GM18507 (cell line): ENCODE measurements at places on chromosomes 11 and 22.

- DNase-seq = no peak
These were observed 2.2 kb downstream of the CD59 start for GRCh38 chr11:33733980-33734379.

GRCh38 chr11:65847746-65848145, 10.2 kb downstream of the CFL1 start:
- DNase-seq = no peak

- DNase-seq = no peak
These were observed 56.3 kb downstream of the SLN start for GRCh38 chr11:107655602-107656001.

GRCh38 chr11:116598556-116598955, 174.2 kb downstream of the BUD13 start:
- no peak for DNase-seq

DNA sequence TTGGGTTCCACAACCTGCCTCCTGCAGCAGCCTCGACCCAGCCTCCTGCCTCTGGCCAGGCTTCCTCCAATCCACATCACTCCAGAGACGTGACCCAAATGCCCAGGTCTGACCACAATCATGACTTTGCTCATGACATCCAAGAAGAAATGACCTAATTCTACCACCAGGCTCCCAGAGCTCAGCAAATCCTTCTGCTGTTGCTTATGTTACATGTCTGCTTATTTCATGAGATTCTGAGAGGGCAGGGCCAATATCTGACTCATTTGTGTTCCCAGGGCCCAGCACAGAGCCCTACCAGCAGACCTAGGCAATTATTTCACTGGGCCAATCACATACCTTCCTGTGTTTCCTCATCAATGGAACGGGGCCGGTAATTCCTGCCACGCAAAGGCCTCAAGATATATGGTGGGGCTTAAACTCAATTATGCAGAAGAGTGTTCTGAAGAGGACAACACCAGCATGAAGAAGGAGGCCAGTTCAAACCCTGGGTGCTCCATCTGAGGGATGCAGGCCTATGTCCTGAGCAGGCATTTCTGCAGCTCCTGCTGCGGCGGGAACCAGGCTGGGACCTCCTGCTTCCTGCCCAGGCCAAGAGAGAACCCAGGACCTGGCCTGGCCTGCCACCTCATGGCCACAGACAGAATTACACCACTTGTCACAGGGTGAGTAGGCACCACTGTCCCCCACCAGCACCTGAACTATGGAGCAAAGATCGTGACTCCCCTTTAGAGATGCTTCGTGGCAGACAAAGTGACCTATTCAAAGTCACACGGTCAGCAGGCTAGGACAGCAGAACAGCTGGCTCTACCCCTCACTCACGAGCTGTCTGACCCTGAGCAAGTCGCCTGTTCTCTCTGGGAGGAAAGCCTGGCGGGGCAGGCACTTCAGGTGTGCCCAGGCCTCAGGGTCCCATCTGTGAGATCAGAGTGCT, 5.9 kb downstream of the CENPM start:
- DNase-seq = no peak

GRCh38 chr22:45638834-45639746, 32.5 kb upstream of the ATXN10 start:
- no peak for DNase-seq

DNA sequence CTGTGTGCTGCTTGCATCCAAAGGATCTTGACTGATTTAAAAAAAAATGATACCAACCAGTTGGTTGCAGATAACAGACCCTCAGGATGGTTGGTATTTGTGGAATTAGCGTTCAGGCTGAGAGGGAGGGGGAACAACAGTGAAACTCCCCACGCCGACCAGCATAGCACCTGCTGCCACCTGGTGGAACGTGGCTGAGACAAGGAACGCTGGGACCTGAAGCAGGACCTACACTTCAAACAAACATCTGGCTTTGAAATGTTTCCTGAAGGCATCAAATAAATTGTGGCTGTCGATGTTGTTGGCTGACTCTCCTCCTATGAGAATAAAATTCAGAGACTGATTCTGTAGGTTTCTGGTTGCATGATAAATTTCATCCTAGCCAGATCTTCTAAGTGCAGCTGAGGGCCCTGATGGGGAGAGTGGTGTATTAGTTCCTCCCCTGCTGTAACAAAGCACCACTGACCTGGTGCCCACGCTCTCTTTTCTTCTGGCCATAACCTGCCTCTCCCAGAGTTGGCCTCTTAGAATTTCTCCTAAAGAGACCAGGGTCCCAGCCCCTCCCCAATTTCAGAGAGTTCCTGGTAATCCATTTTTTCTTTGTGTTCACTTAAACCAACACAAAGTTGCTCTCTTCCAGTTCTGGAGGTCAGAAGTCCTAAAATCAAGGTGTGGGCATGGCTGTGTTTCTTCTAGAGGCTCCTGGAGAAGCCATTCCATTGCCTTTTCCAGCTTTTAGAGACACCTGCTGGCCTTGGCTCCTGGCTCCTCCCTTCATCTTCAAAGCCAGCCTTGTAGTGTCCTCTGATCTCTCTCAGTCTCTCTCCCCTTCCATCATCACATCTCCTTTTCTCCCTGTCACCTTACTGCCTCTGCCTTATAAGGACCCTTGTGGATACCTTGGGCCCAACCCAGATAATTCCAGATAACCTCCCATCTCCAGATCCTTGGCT, 17.3 kb downstream of the APOL2 start:
- no peak for DNase-seq

GRCh38 chr11:122933416-122933815, 48.2 kb downstream of the BSX start:
- no peak for DNase-seq

DNA sequence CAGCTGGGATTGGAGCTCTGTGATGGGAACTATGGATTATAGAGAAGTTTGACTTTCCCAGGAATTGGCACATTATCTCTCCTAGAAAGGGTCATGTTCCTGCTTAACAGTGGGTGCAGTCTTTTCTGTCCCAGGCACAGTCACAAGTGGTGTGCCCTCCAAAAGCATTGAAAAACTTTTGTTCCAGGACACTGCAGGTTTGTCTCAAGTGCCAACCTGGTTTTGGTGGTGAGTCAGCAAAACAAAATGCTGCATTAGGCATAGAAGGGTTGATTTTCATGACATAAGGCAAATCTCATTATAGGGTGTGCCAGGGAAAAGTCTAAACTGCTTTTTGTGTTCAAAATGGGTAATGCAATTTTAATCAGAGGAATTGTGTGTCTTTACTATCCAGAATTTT, 4.9 kb downstream of the HTATIP2 start:
- no peak for DNase-seq

DNA sequence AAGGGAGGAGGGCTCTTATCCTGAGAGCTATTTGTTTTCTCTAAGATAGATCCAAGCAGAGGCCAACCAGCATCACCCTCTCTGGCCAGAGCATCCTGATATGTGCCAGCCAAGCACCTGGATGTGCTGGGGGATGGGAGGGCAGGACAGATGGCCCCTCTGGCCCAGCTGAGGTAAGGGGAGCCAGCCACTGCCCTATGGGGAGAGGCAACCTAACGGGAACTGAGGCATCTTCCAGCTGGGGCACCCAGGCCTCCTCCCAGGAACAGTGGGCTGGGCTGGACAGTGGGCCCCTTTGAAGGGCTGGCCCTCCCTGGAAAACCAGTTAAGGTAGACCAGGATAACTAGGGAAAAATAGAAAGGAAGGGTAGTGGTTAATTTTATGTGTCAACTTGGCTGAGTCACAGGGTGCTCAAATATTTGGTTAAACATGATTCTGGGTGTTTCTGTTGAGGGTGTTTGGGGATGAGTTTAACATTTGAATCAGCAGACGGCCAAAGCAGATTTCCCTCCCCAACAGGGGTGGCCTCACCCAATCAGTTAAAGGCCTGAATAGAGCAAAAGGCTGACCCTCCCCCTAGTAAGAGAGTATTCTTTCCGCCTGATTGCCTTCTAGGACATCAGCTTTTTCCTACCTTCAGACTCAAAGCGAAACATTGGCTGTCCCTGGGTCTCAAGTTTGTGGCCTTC, 595.1 kb downstream of the BUD13 start:
- DNase-seq = no peak

GRCh38 chr22:31086703-31087330, 5.7 kb downstream of the SMTN start:
- no peak for DNase-seq

DNA sequence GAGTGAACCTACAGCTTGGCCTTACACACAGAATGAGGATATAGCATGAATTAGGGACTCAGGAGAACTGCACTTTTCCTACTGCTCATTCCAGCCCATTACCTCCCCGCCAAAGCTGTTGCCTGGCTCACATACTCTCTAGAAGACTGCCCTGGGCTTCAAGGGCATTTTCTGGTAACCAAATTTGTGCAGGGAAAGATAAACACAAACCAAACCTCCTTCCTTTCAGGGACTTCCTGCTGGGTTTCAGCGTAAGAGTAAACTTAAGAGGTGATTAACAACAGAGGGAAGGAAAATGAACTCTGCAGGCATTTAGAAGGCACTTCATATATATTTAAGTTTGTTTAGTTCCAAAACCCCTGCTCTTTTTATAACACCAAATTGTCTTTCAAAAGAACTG, 194.9 kb downstream of the SWAP70 start:
- no peak for DNase-seq

DNA sequence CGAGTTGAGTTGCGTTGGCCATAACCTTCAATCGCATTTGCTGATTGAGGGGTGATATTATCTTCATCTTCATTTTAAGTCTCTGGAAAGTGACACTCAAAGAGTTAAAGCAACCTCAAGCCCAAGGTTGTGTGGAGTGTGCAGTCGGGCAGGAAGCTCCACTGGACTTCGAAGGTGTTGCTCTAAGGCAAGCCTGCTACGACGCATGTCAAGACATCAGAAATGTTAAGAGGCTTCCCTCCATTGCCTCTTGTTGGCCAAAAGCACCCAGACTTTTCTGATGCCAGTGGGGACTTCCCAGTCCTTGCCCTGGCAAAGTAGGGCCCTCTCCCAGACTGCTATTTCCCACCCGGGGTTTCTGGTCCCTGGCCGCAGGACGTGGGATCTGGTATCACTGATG, 23.6 kb upstream of the SCGB1D1 start:
- DNase-seq = no peak

DNA sequence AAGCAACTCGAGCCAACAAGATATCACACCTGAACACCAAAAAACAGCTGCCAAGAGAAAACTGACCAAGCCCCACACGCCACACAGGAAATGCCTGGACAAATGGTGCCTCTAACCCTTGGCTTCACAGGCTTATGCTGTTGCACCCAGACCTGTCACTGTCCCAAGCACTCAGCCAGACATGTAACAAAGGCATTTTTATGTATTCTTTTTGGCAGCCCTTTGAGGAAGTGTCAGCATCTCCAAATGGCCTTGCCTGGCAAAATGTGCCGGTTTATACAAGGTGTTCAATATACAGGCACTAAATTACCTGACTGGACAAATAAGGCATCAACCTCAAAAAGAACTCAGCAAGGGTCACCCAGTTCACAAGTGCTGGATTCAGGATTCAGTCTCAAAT, 6.1 kb downstream of the HDHD5 start:
- no peak for DNase-seq

- no peak for DNase-seq
These were observed 12.1 kb upstream of the RAC2 start for GRCh38 chr22:37256075-37256726.

DNA sequence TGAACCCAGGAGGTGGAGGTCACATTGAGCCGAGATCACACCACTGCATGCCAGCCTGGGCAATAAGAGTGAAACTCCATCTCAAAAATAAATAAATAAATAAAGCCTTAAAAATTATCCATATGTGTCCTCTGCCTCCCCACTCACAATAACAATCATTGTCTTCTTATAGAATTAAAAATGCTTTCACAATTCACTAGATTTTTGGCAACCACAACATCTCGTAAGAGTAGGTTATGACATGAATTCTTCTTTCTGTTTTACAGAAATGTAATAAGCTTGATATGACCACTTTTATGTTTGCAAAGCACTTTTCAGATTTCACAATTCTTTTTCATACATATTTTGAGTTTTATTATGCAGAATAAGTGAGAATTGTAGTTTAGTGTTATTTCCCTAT, 54.5 kb upstream of the HSPA8 start:
- no peak for DNase-seq

- no peak for DNase-seq
These were observed 155.7 kb downstream of the CWF19L2 start for GRCh38 chr11:107301878-107302277.

DNA sequence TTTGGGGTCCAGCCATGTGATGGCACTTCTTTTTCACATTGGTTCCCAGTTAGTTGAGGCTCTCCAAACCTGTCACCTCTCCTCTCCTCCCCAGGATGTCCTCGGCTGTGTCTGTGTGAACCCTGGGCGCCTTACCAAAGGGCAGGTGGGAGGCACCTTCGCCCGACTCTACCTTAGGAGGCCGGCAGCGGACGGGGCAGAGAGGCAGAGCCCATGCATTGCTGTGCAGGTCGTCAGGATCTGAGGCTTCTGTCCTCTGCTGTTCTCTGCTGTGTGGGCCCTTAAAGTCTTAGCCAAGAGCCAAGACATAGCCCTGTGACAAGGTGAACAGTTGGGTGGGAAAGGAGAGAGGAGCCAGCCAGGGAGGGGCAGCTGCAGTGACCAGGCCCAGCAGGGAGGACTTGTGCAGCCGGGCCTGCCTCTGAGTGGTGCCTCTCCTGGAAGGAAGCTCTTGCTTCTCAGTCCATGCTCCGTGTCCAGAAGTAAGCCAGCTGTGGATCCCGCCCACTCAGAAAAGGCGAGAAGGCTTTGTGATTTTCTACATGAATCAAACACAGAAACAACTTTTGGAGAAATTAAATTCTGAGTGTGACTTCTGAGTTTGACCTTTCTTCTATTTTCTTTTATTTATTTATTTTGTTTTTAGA, 17.5 kb upstream of the CDC42EP2 start:
- DNase-seq = no peak

DNA sequence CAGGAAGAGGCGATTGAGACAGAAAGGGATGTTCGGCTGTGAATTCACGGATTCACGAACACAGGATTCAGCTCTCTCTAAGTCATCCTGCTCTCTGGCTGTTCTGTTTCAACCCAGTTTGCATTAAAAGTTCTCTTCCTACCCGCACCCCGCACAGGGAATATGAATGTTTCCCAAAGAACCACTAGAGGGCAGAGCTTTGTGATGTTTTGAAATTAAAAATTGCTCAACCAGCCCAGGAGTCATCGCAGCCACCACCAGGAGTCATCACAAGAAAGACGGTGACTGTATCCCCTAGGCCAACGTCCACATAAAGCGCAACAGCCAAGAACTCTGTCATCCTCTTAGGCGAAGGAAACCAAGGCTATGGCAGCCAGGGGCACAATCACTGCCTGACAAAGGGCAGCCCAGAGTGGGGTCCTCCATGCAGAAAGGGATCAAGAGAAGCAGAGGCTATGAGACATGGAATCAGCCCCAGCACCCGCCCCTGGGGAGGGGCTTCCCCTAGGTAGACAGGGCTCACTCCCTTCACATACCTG, 122.4 kb downstream of the WT1 start:
- no peak for DNase-seq
